ENCODE measurements at places on chromosomes 2 and 18.

DNA sequence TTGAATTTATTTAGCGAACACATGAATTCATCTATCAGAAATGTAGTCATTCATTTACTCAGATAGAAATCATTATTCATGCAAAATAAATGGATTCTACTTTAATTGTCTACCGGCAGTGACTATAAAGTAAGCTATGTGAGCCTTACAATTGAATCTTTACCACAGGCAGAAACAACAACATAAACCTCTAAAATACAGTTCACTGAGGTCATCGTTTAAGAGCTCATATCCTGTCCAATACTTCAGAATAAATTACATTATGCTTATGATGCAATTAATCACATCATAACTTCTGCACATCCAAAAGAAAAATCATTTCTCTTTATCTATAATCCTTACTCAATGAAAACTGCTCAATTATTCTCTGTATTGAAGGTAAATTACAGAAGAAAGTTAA lies 244.7 kb downstream of the HNMT start:
- DNase-seq: no peak

DNA sequence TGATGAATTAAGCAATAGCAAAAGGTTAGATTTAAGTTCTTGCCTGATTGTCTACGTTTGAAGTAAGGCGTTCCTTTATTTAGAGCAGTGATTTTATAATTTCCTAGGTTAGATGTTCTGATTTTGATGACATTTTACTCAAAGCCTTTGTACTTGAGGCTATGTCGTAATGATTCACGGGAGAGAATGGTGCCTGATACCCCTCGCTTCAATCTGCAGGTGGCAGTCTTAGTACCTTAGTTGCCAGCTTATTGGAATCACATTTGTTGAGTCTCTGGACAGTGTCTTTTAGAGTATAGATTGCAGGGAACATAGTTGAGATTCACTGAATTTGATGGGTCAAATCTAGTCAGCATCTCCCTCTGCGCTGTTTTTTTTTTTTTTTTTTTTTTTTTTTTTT lies 89.5 kb downstream of the BIRC6 start:
- no peak for DNase-seq

DNA sequence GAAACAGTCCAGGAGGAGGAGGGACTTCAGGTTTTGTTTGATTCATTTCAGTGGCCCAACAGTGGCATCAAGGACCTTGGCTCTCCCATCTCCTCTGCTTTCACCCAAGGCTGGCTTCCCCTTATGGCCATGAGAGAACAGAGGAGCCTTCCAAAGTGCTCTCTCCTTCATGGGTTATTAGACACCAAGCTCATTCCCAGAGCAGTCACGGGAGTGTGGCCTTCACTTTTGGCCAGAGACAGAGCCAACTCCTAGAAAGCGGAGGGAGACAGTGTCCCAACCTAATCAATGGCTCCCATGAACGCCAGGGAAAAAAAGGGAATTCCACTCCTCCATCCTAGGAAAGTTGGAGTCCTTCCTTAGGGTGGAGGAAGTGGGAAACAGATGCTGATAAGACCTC lies 871 bp upstream of the DUSP28 start:
- DNase-seq: no peak

DNA sequence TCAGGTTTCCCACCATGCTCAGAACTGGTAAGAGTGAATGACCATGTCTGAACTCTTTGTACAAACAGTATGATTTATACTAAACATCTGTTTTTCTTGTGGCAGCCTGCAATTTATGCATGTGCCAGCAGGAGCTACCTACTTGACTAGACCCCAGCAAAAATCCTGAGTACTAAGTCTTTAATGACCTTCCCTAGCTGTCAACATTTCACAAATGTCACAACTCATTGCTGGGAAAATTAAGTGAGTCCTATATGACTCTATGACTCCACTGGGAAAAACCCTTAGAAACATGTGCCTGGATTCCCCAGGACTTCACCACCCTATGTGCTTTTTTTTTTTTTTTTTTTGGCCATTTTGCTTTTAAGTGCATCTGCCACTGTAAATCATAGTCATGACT lies 1225.8 kb downstream of the SUCLG1 start:
- DNase-seq: no peak

- DNase-seq: no peak
Measured at GRCh38 chr18:5662586-5663090, 118.8 kb upstream of the EPB41L3 start.

GRCh38 chr2:201152999-201153815 lies 29.7 kb upstream of the CASP10 start:
- no peak for DNase-seq

DNA sequence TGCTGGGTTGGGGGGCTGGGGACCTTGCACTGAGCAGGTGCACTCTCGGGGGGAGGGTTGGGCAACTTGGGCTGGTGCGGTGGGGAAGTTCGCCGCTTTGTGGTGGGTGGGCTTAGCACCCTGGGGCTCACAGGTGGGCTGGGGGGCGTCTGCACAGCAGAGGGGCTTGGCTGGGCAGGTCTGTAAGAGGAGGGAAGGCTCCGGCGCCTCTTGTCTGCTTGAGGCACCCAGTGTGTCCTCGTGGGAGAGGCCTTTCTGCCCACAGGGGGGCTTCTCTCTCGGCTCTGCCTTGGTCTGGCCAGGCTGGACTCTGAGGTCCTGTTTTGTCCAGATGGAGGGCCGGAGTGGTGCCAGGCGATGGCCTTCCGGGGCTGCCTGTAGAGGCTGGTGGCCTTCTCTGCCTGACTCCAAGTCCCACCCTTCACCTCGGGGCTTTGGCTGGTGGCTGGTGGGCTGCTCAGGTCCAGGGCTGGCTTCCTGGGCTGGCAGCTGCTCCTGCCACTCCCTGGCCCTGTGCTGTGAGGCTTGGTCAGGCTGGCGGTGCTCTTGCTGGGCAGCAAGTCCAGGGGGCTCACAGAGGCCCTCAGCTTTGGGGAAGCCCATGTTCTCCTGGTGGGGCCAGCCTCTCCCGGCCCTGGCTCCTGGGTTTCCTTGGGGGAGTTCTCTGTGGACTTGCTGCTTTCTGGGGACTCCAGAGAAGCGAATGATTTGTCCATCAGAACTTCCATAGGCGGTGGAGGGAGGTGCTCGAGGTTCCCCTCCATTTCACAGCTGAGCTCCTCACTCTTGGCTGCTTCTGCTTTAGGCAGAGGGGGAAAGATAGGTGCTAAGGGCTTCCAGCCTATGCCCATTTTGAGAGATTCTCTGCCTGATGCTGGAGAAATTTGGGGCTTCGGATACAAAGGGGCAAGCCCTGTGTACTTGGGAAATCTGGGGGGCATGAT lies 3.0 kb downstream of the PCARE start:
- DNase-seq: no peak

DNA sequence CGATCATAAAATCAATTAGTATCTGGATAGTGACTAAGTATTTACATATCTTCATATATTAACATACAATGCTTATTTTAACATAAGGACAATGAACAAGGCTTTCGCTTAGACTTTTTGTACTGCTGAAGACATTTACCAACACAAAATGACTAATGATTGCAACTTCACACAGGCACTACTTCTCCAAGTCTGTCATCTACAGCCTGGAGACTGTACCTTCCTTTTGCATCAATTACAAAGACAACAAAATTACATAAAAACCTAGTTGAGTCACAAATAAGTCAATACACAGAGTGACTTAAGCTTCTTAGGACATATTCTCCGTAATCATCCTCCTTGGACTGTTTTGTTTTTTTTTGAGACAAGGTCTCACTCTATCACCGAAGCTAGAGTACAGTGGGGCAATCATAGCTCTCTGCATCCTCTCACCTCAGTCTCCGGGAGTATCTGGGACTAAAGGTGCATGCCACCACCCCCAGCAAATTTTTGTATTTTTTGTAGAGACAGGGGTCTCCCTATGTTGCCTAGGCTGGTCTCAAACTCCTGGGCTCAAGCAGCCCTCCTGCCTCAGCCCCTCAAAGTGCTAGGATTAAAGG lies 15.9 kb downstream of the PUM2 start:
- no peak for DNase-seq

All from CD4-positive, alpha-beta T cell treated with Interleukin-15 for 4 hours (primary cell).